Fibroblast of lung (primary cell): ENCODE measurements at places on chromosomes 3 and 15. TPM values are rescaled to one million over a fixed set of nuclear protein-coding genes. Genes with fewer than 3 reads are reported as not detected.

- no peak for DNase-seq
Measured at GRCh38 chr15:74006774-74007639, 12.5 kb downstream of the PML start.

The TERC gene
- total RNA-seq = 210 and 457 TPM in 2 replicates

DNA sequence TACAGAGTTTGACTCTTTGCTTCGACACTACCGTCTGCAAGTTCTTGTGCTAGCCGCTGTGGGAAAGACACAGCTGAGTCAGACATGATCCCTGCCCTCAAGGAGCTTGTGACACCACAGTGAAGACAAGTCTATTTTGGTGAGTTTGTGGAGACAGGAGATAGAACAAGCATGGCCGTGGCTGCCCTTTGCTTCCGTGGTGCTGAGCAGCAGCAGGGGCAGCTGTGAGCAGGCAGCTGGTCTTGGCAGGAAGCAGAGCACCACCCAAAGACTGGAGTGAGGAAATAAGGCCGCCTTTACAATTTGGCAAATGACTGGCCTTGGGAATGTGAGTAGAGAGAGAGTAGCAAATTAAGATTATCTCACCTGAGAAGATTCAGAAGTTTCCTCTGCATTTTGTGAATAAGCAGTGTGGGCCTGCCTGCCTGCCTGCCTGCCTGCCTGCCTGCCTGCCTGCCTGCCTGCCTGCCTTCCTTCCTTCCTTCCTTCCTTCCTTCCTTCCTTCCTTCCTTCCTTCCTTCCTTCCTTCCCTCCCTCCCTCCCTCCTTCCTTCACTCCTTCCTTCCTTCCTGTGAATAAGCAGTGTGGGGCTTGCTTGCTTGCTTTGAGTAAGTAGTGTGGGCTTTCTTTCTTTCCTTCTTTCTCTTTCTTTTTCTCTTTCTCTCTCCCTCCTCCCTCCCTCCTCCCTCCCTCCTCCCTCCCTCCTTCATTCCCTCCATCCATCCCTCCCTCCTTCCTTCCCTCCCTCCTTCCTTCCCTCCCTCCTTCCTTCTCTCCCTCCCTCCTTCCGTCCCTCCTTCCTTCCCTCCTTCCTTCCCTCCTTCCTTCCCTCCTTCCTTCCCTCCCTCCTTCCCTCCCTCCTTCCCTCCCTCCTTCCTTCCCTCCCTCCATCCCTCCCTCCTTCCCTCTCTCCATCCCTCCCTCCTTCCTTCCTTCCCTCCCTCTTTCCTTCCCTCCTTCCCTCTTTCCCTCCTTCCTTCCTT lies 1.6 kb upstream of the GCNT3 start:
- peak; percentile 2 for DNase-seq

DNA sequence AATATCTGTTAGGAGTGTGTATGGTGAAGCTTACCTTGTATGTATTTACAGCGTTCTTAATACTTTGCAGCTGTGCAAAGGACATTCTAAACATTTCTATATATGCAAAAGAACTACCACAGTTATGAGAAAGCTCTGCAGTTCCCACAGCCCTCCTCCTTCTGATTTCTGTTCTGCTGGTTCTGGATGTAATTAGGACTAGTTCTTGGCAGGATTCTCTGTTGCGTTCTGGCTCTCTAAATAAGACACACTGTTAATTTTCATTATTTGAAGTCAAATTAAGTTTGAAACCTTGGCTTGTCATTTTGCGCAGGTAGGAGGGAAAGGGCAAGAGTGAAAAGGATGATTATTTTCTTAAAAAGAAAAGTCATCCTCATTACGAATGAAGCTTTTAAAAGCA lies 76.4 kb downstream of the FNDC3B start:
- DNase-seq = no peak

- DNase-seq = peak; percentile 53
Measured at GRCh38 chr3:194711913-194712312, 26.2 kb downstream of the FAM43A start.

GRCh38 chr3:123152687-123153086 lies 49.1 kb upstream of the SEC22A start:
- DNase-seq = no peak

DNA sequence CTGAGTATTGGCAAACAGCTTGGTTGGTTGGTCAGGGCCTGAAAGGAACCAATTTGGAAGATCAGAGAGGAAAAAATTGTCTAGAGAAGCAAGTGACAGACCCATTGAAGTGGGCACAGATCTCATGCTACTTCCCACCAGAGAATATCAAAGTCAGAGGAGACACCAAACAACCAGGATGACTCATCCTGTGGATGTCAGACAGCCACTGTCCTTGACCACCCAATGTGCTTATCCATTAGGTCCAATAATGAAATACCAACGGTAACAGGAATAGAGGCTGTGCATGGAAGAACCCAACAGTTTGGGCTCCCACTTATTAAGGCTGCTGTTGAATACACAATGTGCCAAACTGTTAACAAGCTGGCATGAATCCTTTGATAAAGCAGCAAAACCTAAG lies 323.1 kb upstream of the ATP11B start:
- no peak for DNase-seq

GRCh38 chr3:136728918-136729317 lies 23.3 kb downstream of the STAG1 start:
- peak; percentile 89 for DNase-seq

The ALG1L2 gene
- total RNA-seq = 0.50 TPM in 1 of 2 replicates, not detected in the other

GRCh38 chr3:127831723-127832172 lies 9.4 kb upstream of the MGLL start:
- peak; percentile 6 for DNase-seq

- no peak for DNase-seq
Measured at GRCh38 chr15:69149803-69150202, 10.6 kb upstream of the GLCE start.

The ANKRD63 gene
- not detected in 2 replicates for total RNA-seq

- no peak for DNase-seq
Measured at GRCh38 chr3:184236636-184237035, 7.3 kb downstream of the VWA5B2 start.

The CLDN18 gene
- total RNA-seq = not detected in 2 replicates

GRCh38 chr3:171218069-171218468 lies 191.5 kb upstream of the SLC2A2 start:
- no peak for DNase-seq

DNA sequence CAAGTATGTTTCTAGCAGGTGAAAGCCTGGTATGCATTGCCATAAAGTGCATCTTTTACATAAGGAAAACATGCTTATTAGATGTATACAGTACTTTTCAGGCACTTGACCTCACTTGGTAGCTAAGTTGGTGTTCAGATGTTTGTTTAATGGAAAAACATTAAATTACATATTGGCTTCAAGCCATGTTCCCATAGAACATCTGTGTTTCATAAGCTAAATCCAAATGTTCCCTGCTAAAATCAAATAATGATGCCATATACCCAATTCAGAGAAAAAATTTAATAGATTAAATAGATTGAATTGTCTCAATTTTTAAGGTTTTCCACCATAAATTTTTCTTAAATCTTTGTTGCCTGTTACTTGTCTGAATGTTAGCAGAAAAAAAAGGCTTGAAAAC lies 19.1 kb upstream of the RPL22L1 start:
- DNase-seq = no peak

- peak; percentile 66 for DNase-seq
Measured at GRCh38 chr3:66703501-66703900, 202.7 kb upstream of the LRIG1 start.

The PLSCR2 gene
- total RNA-seq = 0.17 TPM in 1 of 2 replicates, not detected in the other

DNA sequence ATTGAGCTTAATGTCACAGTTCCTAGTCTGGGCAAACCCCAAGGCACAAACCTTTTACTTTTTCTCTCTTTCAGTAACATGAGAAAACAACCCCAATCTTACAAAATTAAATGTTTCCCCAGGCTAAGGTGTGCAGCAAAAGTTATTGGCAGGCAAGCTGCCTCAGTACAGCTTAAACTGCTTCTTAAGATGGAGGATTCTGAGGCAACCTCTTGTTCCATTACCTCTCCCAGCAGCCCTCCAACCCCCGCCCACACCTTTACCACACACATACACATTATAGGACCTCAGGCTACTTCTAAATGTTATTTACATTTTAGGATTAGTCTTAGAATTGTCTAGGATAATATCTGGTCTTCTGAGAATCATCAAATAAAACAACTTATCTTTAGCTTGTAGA lies 22.3 kb upstream of the CBLB start:
- no peak for DNase-seq
